ENCODE measurements at places on chromosomes 11 and 22.

DNA sequence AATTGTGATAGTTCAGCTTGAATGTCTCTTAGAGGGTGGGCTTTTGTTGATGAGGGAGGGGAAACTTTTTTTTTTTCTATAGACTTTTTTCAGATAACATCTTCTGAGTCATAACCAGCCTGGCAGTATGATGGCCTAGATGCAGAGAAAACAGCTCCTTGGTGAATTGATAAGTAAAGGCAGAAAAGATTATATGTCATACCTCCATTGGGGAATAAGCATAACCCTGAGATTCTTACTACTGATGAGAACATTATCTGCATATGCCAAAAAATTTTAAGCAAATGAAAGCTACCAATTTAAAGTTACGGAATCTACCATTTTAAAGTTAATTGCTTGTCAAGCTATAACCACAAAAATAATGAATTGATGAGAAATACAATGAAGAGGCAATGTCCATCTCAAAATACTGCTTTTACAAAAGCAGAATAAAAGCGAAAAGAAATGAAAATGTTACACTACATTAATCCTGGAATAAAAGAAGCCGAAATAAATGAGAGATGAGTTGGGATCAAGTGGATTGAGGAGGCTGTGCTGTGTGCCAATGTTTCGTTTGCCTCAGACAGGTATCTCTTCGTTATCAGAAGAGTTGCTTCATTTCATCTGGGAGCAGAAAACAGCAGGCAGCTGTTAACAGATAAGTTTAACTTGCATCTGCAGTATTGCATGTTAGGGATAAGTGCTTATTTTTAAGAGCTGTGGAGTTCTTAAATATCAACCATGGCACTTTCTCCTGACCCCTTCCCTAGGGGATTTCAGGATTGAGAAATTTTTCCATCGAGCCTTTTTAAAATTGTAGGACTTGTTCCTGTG, 3.9 kb downstream of the MALAT1 start:
- no peak for DNase-seq

- no peak for DNase-seq
Observed at GRCh38 chr22:20952544-20953341, 14.3 kb upstream of the AIFM3 start.

GRCh38 chr11:62665599-62666258, 617 bp downstream of the CSKMT start:
- peak; percentile 48 for DNase-seq

GRCh38 chr22:39130892-39131855, 21.3 kb downstream of the CBX7 start:
- DNase-seq, result no peak

GRCh38 chr11:19374151-19374569, 133.4 kb upstream of the E2F8 start:
- no peak for DNase-seq

GRCh38 chr22:25651332-25652085, 87.0 kb downstream of the GRK3 start:
- DNase-seq, result no peak

Measured in activated effector memory CD4-positive, alpha-beta T cell treated with Interleukin-2 at 50 U/mL for 16 hours (primary cell).